ENCODE measurements at places on chromosomes 7 and 10.

- no peak for DNase-seq
Observed at GRCh38 chr10:126270111-126270510, 118.2 kb downstream of the ADAM12 start.

DNA sequence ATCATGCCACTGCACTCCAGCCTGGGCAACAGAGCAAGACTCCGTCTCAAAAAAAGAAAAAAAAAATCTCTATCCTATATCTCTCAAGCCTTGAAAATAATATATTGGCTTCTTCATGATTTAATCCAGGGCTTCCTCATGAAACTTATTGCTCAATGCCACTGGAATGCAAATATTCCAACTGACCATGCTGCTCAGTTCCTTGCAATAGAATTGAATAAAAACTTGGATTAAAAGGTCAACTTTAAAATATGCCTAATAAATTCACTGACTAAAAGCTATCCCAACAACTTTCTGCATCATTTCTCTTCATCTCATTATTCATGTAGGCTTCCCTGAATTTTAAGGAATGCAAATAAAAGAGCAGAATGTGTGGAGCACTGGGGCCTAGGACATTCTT, 42.1 kb upstream of the NOBOX start:
- no peak for DNase-seq

DNA sequence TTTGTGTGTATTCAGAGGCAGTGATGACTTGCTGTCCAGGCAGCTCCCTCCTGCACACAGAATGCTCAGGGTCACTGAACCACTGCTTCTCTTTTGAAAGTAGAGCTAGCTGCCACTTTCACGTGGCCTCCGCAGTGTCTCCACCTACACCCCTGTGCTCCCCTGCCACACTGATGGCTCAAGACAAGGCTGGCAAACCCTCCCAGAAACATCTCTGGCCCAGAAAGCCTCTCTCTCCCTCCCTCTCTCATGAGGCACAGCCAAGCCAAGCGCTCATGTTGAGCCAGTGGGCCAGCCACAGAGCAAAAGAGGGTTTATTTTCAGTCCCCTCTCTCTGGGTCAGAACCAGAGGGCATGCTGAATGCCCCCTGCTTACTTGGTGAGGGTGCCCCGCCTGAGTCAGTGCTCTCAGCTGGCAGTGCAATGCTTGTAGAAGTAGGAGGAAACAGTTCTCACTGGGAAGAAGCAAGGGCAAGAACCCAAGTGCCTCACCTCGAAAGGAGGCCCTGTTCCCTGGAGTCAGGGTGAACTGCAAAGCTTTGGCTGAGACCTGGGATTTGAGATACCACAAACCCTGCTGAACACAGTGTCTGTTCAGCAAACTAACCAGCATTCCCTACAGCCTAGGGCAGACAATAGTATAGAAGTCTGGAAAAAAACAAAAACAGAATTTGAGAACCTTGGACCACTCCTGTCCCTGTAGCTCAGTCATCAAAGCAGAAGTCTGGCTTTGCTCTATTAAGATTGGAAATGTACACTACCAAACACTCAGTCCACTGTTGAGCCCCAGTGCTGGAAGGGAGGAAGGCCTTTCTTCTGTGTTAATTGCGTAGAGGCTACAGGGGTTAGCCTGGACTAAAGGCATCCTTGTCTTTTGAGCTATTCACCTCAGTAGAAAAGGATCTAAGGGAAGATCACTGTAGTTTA, 15.8 kb downstream of the SCD start:
- no peak for DNase-seq

- no peak for DNase-seq
Observed at GRCh38 chr10:91571671-91572070, 61.2 kb downstream of the PPP1R3C start.

GRCh38 chr7:6435486-6436384, 12.0 kb downstream of the DAGLB start:
- DNase-seq = peak; percentile 74

DNA sequence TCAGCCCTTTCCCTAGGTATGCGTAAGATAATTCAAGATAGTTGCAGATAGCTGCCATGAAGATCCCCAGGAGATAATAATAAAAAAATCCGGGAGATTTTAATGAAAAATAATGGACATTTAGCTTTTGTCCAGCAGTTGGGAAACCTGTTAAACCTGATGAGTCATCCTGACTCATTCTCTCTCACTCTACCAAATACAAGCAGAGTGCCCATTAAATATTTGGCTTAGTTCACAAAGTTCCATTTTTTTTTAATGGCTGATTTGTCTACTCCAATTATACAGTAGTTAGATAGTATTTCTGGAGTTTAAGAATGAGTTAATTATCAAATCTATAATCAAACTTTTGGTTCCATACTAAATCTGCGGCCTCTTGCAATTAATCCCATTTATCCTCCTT, 2.1 kb upstream of the SHTN1 start:
- no peak for DNase-seq

- no peak for DNase-seq
Observed at GRCh38 chr10:74104480-74104879, 46.1 kb downstream of the AP3M1 start.

- no peak for DNase-seq
Observed at GRCh38 chr10:285216-285615, 150.0 kb downstream of the ZMYND11 start.

- DNase-seq = no peak
Observed at GRCh38 chr7:29309041-29309854, 114.7 kb downstream of the CHN2 start.

DNA sequence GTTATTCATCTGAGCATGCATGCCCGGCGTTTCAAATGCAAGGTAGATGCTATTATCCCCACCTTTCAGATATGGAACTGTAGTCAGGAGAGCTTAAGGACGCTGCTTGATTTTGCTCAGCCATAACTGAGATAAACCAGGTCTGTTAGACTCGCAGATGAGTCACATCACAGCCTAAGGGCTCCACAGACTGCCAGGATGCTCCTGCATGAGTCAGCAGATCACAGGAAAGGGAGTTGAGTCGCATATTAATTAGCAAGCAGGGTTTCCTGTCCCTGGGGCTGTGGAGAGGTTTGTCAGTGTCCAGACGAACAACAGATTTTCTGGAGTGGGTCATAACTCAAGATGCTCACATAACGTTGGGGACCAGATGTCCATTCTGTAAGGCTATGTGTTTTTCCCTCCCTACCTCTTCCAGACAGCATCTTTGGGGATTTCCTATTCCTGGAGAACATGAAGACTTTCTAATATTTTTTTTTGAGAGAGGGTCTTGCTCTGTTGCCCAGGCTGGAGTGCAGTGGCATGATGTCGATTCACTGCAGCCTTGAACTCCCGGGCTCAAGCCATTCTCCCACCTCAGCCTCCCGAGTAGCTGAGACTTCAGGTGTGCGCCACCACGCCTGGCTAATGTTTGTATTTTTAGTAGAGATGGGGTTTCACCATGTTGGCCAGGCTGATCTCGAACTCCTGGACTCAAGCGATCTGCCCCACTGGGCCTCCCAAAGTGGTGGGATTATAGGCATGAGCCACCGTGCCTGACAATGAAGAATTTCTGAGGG, 36.7 kb downstream of the PFKFB3 start:
- peak; percentile 64 for DNase-seq

DNA sequence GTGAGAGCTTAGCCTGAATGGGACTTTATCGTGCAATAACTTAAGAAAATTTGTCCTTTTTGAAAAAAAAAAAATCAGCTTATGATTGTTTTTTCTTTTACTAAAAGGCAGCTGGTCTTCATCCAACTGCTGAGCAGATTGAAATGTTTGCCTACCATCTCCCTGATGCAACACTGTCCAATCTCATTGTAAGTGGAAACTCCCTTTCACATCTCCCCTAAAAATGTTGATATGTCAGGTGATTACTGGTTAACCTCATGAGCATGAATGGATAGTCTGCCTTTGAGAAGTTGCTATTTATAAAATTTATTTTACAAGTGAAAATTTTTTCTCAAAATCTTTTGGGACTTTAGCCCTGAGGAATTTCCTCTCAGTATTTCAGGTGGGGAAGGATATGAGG, 17.8 kb upstream of the HKDC1 start:
- no peak for DNase-seq

DNA sequence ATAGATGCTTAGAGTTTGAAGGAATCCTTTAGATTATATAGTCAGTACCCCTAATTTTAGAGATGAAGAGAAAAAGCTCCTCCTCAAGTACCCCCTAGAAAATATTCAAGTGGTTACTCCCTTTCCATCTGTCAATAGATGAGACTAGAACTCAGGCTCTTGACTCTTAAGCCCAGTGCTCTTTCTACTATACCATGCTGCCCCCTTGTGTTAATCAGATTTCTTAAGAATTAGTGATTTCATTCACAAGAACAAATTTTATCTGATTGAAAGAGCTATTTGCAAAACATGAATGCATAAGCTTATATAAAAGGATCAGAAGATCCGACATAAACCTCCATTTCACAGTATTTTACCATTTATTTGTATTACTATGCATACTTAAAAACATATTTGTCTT, 179.3 kb downstream of the TFEC start:
- DNase-seq = no peak

Measured in stimulated activated CD4-positive, alpha-beta T cell treated with anti-CD3 and anti-CD28 coated beads, Interleukin-15, amount 100 ng/mL, for 48 hours (primary cell).